Mucosa of descending colon (tissue), 3 donors: ENCODE measurements at places on chromosomes 1 and 21. TPM values are rescaled to one million over a fixed set of nuclear protein-coding genes. Genes with fewer than 3 reads are reported as not detected.

GRCh38 chr21:16870103-16870502 is 642.7 kb upstream of the CXADR start:
- DNase-seq = no peak

DNA sequence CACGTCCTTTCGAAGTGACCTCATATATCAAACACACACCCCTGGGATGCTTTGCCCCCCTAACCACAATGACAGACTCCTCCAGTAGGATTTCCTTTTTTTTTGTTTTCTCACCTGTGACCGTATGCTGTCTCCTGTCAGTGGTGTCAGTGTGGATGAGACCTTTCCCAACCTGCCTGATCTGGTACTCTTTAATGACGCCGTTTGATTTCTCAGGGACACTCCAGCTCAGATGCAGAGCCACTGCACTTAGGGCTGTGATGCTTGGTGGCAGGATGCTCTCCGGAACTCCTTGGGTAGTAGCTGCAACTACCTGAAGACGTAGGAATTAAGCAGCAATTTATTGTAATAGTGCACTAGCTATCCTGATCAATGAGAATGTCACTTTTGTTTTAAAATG is 212.6 kb downstream of the KCTD3 start:
- DNase-seq = no peak

- no peak for DNase-seq
These were observed 66.3 kb downstream of the CD58 start for GRCh38 chr1:116504308-116505156.

GRCh38 chr1:228650141-228650540 is 85.1 kb upstream of the RHOU start:
- DNase-seq = peak; percentile 49

DNA sequence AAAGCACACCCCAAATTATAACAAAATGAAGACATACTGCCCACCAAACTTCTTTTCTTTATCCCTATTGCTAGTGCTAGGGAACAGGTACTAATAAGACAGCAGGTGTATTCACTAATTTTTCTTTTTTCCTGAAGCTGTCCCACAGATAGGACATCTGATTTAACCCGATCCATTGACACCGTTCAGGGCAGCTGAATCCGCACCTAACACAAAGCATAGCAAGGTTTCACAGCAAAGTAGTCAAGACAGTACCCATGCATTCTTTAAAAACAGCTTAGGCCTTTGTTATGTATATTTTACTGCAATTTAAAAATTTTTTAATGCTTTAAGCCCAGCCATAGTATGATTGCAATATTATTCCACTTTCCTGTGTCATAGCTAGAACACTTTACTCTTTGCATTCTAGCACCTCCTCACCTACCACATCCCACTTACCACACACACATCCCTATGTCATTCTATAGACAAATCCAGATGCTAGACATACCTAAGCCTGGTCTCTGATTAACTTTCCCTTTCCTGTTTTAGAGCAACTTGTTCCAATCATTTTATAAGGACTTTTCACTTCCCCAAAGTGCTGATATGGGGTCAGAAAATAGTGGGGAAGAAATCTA is 40.4 kb downstream of the GATAD2B start:
- no peak for DNase-seq

GRCh38 chr1:23752909-23753308 is 9.6 kb downstream of the ELOA start:
- no peak for DNase-seq

GRCh38 chr21:44653656-44654575 is 543 bp downstream of the KRTAP12-4 start:
- DNase-seq = peak; percentile 8

DNA sequence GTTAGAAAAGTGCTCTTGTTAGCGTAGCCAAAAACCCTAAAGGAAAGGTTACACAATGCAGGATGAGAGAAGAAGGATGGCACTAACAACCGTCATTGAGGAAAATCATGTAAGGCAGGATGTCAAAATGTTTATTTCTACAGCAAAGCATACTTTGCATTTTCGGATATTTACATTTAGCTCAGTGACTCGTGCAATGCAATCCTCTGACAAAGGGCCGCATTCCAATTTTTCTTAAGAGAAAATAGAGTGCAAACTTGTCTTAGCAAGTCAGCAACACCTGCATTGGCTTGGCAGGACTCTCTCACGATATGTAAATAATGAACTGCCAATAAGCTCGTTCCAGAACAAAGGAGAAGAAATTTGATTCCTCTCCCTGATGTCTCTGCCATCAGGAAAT is 33.3 kb downstream of the TIAM1 start:
- no peak for DNase-seq

DNA sequence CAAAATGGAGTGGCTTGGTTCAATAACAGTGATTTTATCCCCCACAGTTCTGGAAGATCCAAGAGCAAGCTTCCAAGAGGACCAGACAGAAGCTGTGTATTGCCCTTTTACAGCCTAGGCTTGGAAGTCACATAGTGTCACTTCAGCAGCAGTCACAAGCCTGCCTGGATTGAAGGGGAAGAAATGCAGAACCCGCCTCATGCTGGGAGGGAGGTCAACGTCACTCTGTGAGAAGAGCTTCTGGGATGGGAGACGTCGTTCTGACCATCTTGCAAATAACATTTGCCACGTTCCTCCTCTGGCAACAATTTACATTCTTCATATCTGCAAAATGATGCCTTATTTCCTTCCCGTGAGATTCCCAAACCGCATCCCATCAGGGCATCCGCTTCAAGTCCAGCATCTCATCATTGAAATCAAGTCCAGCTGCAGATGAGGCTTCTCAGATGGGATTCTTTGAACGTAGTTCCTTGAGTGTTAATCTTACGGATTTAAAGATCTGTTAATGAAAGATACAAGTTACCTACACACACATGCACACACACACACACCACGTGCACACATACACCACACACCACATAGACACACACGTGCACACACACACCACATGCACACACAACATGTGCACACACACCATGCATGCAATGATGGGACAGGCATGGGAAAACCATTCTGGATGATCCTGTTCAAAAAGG is 23.9 kb upstream of the KIF1B start:
- no peak for DNase-seq

DNA sequence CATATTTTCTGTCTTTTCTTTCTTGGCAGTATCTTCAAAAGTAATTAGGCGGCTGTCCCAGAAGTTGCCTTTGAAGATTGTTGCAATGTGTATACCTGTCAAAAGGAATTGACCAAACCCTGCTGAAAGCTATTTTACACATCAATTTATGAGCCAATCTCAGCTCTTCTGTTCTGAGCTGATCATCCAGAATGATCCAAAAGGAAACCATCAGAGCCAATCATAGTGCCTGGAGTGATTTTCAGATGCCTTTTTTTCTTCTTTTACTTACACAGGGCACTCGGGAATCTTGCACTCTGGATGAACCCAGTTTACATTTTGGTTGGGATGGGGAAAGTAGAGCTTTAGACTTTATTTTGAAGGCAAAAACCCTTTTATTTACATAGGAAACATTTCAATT is 21.8 kb upstream of the APOBEC4 start:
- no peak for DNase-seq

DNA sequence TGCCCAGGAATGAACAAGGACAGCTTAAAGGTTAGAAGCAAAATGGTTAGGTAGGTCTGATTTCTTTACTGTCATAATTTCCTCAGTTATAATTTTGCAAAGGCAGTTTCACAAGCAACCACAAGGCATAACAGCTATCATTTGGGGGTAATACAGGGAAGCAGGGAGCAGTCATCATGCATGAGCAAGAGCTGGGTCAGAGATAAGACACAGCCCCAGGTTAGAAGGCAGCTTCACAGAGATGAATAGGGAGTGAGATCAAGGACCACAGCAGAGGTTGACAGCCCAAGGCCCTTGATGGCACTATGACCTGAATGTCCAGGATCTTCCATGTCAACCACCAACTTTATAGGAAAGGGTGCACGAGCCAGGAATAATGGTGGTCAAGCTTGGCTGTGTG is 9.0 kb upstream of the CSRP1 start:
- no peak for DNase-seq

- DNase-seq = no peak
These were observed 2.1 kb upstream of the UBE2T start for GRCh38 chr1:202343652-202344349.

GRCh38 chr21:15159382-15160020 is 94.7 kb upstream of the NRIP1 start:
- DNase-seq = no peak

DNA sequence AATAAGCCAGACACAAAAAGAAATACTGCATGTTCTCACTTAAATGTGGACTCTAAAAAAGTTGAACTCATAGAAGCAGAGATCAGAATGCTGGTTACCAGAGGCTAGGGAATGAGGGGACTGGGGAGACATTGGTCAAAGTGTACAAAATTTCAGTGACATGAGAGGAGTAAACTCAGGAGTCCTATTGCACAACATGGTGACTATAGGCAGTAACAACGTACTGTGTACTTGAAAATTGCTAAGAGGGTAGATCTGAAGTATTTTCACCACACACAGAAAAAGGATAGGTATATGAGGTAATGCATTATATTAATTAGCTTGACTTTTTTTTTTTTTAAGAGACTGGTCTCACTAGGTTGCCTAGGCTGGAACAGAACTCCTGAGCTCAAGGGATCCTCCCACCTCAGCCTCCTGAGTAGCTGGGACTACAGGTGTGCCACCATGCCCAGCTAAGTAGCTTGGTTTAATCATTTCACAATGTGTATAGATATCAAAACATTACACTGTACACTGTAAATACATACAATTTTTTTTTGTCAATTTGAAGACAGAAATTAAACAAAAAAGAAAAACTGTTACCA is 7.4 kb downstream of the ZNF496 start:
- DNase-seq = no peak

DNA sequence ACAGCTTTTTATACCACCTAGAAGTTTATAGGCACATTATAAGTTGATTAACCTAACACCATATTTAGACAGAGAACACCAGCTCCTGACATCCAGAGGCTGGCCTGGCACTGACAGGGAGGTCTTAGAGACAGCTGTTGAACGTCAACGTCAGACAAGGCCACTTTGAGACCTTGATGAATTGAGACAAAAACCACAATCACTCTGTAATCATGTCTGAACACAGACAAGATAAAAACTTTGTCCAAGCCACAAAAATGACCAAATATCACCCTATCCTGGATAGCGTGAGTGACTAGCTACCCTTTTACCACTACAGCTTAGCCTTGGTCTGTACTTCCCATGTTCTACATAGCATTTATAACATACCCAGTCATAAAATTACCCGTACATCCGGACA is 403.6 kb upstream of the CHRM3 start:
- no peak for DNase-seq

GRCh38 chr1:1169429-1170214 is 4.1 kb upstream of the TTLL10 start:
- DNase-seq = peak; percentile 52

DNA sequence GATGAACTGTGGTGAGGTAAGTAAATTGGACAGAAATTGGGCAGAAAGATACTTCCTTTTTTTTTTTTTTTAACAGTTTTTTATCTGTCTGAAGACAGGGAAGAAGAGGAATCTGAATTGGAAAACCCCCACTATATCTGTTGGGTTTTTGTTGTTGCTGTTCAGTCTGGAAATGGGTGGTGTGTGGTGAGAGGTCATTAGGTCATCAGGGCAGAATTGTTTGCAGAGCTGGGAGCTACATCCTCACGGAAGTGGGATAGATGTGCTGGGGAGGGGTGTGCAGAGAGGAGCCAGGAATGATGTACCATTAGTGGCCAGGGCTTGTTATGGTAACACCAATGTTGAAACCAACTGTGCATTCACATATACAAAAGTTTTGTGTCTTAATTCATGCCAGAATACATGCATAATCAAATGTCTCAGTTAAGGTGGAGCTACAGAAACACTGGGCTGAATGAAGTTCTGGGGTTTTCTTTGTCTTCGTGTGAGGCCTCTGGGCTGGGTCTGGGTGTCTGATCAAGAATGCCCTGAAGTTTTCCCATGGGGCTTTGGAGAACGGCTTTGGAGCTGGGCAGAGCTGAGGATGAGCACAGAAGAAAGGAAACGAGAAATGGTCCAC is 12.4 kb downstream of the USP25 start:
- no peak for DNase-seq

NAV1 gene
- 64.3 TPM for total RNA-seq

APCS gene
- not detected for total RNA-seq

SPAG17 gene
- total RNA-seq = not detected

SLFNL1 gene
- 0.41 TPM for total RNA-seq

GPR37L1 gene
- total RNA-seq = 2.4 TPM

FALEC gene
- total RNA-seq = not detected
